ENCODE measurements at places on chromosomes 4 and X.

GRCh38 chr4:176323511-176324160 lies 3.9 kb downstream of the SPCS3 start:
- no peak for DNase-seq

- DNase-seq = no peak
These were observed 17.8 kb downstream of the TIGD2 start for GRCh38 chr4:89129080-89129640.

DNA sequence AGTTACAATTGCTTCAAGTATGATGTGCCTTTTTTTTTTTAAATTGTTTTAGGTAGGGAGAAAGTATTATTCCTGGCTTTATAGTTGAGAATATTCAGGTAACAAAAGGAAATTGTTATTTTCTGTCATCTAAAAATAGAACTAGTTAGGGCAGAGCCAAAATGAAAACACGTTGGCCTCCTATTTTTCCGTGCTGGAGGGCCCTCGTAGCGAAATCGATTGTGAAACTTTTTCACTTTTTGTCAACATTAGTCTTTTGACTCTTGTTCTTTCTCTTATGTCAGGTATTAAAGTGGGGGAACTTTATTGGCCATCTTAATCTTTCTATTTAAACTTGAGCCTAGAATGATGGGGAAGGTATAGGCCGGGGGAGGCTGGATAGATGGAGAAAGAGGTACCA lies 104.9 kb downstream of the ARHGAP10 start:
- no peak for DNase-seq

- DNase-seq = no peak
These were observed 317.8 kb upstream of the GALNT7 start for GRCh38 chr4:172850838-172851237.

DNA sequence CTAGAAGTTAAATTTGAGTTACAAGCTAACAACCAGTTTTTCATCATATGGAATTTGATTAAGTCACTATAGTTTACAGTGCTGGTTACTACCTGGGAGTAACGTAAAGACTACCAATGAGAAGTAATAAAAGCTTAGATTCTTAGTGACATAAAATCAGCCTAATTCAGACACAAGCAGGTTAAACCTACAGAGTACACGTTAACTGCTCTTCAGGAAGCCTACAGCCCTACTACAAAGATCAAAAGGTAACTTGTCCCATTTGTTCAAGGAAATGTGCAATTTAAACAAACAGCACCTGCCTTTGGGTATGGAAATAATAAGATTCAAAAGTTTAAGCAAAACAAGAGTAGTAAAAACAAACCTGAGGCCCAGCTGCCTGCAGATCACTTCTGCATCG lies 21.5 kb downstream of the PRSS12 start:
- no peak for DNase-seq

DNA sequence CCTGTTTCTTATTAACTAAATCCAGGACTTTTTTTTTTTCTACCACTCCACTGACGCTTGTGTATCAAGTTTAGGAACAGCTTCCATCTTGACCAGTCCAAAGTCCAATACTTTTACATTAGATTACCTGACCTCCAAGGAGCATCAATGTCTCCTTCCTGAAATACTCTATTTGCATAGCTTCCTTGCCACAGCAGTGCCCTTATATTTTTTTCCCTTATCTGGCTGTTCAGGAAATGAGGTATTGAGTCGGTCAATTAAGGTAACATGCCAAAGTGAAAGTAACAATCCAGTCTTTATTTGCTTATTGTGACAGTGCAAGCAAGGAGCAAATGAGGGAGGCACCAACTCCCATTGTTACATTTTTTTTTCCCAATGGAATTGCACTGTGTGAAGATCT lies 730.8 kb upstream of the NDST4 start:
- no peak for DNase-seq

DNA sequence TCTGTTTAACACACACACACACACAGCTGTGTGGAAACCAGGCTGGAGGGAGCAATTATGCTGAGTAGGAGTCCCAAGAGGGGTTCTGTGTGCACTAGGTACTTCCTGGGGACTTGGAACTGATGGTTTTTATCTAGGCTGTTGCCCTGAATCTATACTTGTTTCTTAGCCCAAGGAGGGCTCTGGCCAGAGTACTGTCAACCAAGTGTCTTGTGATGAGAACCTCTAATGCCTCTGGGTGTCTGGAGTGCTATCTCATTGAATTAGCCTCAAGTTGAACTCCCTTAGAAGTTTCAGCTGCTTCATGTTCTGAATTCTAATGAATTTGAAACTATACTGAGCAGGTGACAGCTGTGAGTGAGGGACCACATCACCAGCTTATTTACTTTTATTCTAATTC lies 16.6 kb downstream of the ARHGAP24 start:
- no peak for DNase-seq

GRCh38 chr4:150909116-150909515 lies 106.0 kb downstream of the LRBA start:
- no peak for DNase-seq

DNA sequence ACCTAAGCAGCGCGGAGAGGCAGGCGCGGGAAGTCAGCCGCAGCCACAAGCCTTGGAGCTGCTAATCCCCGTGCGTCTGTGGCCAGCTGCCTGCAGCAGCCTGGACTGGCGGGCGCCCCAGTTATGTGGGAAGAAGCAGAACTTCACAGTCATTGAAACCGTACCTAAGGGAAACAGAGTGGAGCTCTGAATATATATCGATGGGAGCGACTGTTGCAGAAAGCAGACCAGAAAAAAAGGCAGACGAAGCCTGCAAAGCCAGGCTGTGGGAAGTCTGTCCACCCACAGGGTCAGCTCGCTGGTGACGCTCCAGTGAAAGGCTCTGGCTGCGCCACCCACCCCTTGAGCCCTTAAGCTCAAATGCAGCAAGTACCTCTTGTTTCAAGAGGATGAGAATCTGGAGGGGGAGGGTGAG lies 24.7 kb downstream of the KCNE5 start:
- DNase-seq = no peak

DNA sequence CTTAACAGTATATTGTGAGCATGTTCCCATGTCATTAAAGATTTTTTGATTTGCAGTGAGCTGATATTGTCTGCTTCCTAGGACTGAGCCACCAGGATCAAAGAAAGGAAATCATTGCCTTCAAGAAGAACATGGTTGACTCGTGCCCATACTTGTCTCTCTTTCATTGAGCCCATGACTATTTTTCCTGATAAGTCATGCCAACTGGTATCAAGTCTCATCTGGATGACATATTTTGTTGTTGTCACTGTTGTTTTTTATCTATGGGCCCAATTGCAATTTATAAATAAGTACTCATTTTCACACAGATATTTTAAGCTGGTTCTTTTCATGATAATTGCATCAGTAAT lies 10.2 kb upstream of the RHOH start:
- DNase-seq = no peak

DNA sequence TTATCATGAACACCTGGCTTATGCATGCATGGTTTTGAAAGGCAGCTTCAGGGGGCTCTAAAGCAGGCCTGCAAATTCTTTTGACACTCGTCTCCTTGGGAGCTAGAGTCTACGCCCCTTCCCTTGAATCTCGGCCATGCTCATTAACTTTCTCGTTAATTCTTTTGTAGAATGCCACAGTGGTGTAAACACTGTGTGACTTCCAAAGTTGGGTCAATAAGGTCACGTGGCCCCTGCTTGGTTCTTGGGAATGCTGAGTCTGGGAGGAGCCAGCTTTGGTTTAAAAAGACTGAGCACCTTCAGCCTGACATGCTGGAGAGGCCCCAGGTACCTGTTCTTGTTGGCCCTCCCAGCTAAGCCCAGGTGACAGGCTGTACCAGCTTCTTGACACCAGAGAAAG lies 228.4 kb downstream of the DHRSX start:
- no peak for DNase-seq

GRCh38 chr4:26288355-26288909 lies 32.4 kb upstream of the RBPJ start:
- no peak for DNase-seq

- DNase-seq = no peak
These were observed 32.2 kb downstream of the COPS4 start for GRCh38 chr4:83067058-83067639.

DNA sequence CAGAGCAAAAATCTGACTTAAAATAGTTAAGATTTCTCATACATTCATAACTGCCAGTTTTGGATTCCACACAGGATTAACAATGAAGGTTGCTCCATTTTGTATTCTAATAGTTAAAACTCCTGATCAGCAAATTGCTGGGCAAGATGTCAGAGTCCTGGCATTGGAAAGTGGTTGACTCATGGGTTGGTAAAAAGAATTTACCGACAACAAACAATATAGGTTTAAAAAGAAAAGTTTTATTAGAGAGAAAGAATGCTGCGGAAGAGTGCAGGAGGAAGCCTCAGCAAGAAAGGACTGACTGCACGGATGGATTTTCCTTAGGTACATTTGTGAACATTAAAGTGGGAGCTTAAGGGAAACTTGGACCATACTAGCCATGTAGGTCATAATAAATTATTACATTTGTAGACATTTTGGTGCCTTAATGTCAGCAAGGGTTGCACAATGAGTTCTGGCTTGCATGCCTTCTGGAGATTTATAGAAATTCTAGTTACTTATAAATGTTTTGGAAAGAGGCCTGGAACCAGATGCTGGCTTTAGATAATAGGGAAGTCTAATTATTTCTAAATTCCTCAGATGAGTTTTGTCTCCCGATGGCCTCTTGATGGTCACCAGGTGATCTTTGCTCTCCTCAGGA lies 25.4 kb upstream of the IL2 start:
- no peak for DNase-seq

GRCh38 chrX:9433596-9433995 lies 31.3 kb upstream of the TBL1X start:
- no peak for DNase-seq

All from right atrium auricular region (tissue), 2 donors.